Foreskin keratinocyte (primary cell): ENCODE measurements at places on chromosomes 7 and 10. TPM values are rescaled to one million over a fixed set of nuclear protein-coding genes. Genes with fewer than 3 reads are reported as not detected.

Gene GTPBP4
- 66.9 and 69.1 TPM in 2 replicates for total RNA-seq

Gene IFIT1B
- not detected in 2 replicates for total RNA-seq

Gene PTF1A
- not detected in 2 replicates for total RNA-seq

Gene VWA2
- total RNA-seq: 0.58 and 0.60 TPM in 2 replicates

Gene PCLO
- 4.0 and 4.7 TPM in 2 replicates for total RNA-seq

Gene ITGA8
- not detected in 2 replicates for total RNA-seq

Gene PRKRIP1
- 14.2 and 14.5 TPM in 2 replicates for total RNA-seq

Gene LIPK
- total RNA-seq: not detected in 2 replicates

Gene LRRC4
- total RNA-seq: 0.07 and 0.35 TPM in 2 replicates

Gene SPDYE16
- not detected in 2 replicates for total RNA-seq

Gene CADPS2
- 0.28 and 1.0 TPM in 2 replicates for total RNA-seq

Gene SLC35G1
- total RNA-seq: 5.2 and 6.4 TPM in 2 replicates

Gene PSD
- total RNA-seq: 0.14 and 0.24 TPM in 2 replicates

Gene CCL26
- not detected in 2 replicates for total RNA-seq

Gene PDE1C
- total RNA-seq: 18.5 and 31.5 TPM in 2 replicates

Gene HHEX
- not detected in 2 replicates for total RNA-seq

Gene IDI2
- not detected in 2 replicates for total RNA-seq

Gene AKR1C2
- 6.8 and 8.6 TPM in 2 replicates for total RNA-seq

Gene AQP1
- not detected in 2 replicates for total RNA-seq

Gene NKX2-3
- total RNA-seq: not detected in 2 replicates

Gene NUDT1
- 71.6 and 80.1 TPM in 2 replicates for total RNA-seq

Gene ANLN
- 166 and 168 TPM in 2 replicates for total RNA-seq

Gene CNPY1
- total RNA-seq: not detected in 2 replicates

Gene PPP1R9A
- not detected in 2 replicates for total RNA-seq

Gene TRIM73
- 0.37 and 0.39 TPM in 2 replicates for total RNA-seq

Gene HKDC1
- 0.48 and 0.71 TPM in 2 replicates for total RNA-seq

Gene SFRP5
- not detected in 2 replicates for total RNA-seq

Gene HYAL4
- total RNA-seq: 0.17 TPM in 1 of 2 replicates, not detected in the other

Gene TRIM50
- not detected in 2 replicates for total RNA-seq

Gene PLPP4
- 0.31 and 0.35 TPM in 2 replicates for total RNA-seq

Gene GBF1
- 39.9 and 44.2 TPM in 2 replicates for total RNA-seq

Gene AGBL3
- 0.63 and 1.3 TPM in 2 replicates for total RNA-seq

Gene CYP3A4
- total RNA-seq: not detected in 2 replicates

Gene ZNF33A
- total RNA-seq: 18.3 and 18.9 TPM in 2 replicates

Gene RBM20
- total RNA-seq: not detected in 2 replicates

Gene AGAP5
- total RNA-seq: 2.6 and 3.4 TPM in 2 replicates

Gene TMEM225B
- total RNA-seq: 0.25 TPM in 1 of 2 replicates, not detected in the other

Gene POLR2J
- total RNA-seq: 69.9 and 80.2 TPM in 2 replicates

Gene UCN3
- total RNA-seq: not detected in 2 replicates

Gene SLC13A1
- not detected in 2 replicates for total RNA-seq

Gene CACNB2
- total RNA-seq: not detected in 2 replicates

Gene MYPN
- 0.03 TPM in 1 of 2 replicates, not detected in the other for total RNA-seq

Gene NUTM2B
- total RNA-seq: 0.68 and 0.81 TPM in 2 replicates

Gene MSS51
- total RNA-seq: 0.61 and 0.67 TPM in 2 replicates

Gene PGAM2
- 0.11 TPM in 1 of 2 replicates, not detected in the other for total RNA-seq

Gene AEBP1
- total RNA-seq: 7.3 and 11.6 TPM in 2 replicates

Gene IL6
- total RNA-seq: 0.28 TPM in 1 of 2 replicates, not detected in the other

Gene MUC3A
- 0.17 and 0.18 TPM in 2 replicates for total RNA-seq

Gene EGR2
- 0.03 TPM in 1 of 2 replicates, not detected in the other for total RNA-seq

Gene KCNH2
- not detected in 2 replicates for total RNA-seq

Gene JMJD1C
- 42.0 and 51.6 TPM in 2 replicates for total RNA-seq

Gene INMT
- not detected in 2 replicates for total RNA-seq

Gene PIP4K2A
- total RNA-seq: 15.1 and 16.0 TPM in 2 replicates

Gene KIF5B
- total RNA-seq: 128 and 129 TPM in 2 replicates

Gene GFRA1
- 0.03 TPM in 1 of 2 replicates, not detected in the other for total RNA-seq

Gene LIPF
- total RNA-seq: not detected in 2 replicates
